ENCODE measurements at places on chromosomes 12 and 14. TPM values are rescaled to one million over a fixed set of nuclear protein-coding genes. Genes with fewer than 3 reads are reported as not detected.

- DNase-seq: no peak
These were observed 627 bp downstream of the CPM start for GRCh38 chr12:68932128-68932960.

Gene ZFYVE21
- 101 TPM for total RNA-seq

Gene USP5
- total RNA-seq: 82.5 TPM

Gene OR4E2
- total RNA-seq: not detected

GRCh38 chr12:58588770-58589169 lies 331.5 kb downstream of the LRIG3 start:
- no peak for DNase-seq

Gene NTS
- total RNA-seq: 0.26 TPM

Gene RAD51AP1
- 14.1 TPM for total RNA-seq

GRCh38 chr12:62613081-62613480 lies 146.5 kb downstream of the MON2 start:
- DNase-seq: no peak

GRCh38 chr14:103401223-103402214 lies 16.3 kb downstream of the MARK3 start:
- DNase-seq: peak; percentile 81

DNA sequence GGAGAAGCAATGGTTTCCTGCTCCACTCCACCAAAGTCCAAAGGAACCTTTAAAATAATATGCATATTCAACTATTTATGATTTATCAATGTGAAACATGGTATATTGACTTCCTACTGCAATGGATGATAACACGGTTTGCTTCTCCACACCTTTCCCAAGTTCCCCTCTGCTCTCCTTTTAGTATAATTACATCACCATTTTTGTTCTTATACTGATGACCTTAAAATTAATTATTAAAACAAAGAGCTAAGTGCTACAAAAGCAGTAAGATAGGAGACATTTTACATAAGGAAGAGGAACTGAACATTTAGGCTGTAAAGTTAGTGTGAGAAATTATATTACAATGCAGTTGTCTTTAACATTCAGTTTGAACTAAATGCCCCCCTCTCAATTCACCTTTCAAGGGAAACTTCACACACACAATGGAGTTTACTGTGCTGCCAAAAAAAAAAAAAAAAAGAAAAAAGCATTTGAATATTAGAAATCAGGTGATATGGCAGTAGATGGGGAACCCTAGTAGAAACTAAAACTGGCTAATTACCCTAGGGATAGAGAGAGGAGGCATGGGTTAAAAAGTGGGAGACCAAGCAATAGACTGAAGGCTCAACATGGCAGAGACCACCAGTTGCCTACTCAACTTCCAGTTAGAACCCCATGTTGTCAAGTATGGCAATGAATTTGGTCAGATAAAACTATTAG lies 37.1 kb upstream of the STK38L start:
- DNase-seq: no peak

Gene TBC1D30
- total RNA-seq: 14.3 TPM

- DNase-seq: no peak
These were observed 425.3 kb upstream of the FBXO33 start for GRCh38 chr14:39857376-39858055.

DNA sequence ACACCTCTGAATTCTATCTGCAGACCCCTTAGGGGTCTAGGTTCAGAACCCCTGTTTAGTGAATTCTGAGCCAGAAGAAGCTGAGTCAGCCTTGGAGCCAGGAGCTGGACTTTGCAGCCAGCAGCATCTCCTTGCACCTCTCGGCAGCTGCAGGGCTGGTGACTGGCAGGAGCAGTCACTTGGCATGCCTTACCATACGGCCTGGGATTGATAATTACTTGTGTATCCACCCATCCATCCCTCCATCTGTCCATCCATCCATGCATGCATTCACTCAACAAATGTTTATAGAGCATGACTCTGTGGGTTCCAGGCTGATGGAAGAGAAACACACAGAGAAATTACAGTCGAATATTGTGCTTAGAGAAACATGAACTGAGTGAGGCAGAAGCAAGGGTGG lies 67.5 kb upstream of the PRIMA1 start:
- no peak for DNase-seq

Gene ACACB
- total RNA-seq: 1.7 TPM

- DNase-seq: no peak
These were observed 44.8 kb upstream of the PCED1B start for GRCh38 chr12:47034661-47035060.

DNA sequence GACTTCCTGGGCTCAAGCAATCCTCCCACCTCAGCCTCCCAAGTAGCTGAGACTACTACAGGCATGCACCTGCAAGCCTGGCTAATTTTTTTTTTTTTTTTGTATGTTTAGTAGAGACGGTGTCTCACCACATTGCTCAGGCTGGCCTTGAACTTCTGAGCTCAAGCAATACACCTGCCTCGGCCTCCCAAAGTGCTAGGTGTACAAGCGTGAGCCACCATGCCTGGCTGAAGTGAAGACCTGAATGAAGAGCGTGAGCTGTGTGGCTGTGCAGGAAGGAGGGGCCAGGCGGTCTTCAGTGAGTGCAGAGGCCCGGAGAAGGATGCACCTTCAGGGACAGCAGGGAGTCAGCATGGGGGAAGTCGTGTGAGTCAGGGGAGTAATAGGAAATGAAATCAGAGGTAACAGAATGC lies 14.9 kb upstream of the NFKBIA start:
- DNase-seq: peak; percentile 56

GRCh38 chr12:54798651-54799050 lies 55.7 kb upstream of the MUCL1 start:
- DNase-seq: no peak

- DNase-seq: no peak
These were observed 12.7 kb upstream of the RAN start for GRCh38 chr12:130859161-130859560.

DNA sequence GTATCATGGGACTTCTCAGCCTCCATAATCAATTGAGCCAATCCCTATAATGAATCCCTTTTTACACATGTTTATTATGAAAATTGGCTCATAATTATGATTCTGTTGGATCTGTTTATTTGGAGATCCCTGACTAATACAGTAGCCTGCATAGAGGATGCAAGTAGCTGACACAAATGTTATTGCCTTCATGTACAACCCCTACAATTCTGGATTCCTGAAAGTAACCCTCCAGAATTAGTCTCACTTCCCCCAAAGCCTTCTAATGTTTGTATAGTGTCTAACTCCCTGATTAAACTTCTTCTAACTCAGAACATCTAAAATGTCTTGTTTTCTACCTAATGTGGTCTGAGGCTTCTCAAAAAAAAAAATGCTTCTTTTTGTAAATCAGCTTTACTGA lies 6.6 kb upstream of the SMIM10L1 start:
- DNase-seq: no peak

DNA sequence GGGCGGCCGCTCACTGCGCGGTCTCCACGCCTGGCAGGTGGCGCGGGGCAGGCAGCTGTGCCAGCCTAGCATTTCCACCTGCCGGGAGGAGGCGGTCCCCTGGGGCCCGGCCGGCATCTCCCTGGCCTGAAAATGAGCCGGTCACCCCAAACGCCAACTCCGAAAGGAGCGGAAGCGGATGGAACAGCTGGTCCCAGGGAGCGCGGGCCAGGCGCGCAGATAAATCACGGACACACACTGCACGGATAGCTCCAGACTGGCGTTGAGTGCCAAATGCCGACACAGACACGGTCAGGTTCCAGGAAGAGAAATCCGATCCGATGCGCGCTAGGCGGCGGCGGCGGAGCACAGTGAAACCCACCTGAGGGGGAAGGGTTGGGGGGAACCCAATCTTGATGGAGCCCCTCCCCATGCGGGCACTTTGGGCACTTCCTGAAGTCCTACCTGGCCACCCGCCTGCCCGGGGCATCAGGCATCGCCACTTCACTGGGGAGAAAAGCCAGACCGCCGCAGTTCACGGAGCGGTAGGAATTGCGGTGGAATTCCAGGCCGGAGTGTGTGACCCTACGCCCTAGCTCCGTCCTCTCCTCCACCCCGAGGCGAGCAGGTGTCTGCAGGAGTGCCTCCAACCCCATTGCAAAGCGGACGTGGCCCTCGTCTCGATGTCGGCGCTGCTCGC lies 624 bp upstream of the PLEKHD1 start:
- no peak for DNase-seq

Gene RBMS2
- 52.4 TPM for total RNA-seq
